ENCODE measurements at places on chromosomes 3 and 15.

GRCh38 chr3:21417991-21418390, 333.0 kb downstream of the ZNF385D start:
- no peak for DNase-seq

DNA sequence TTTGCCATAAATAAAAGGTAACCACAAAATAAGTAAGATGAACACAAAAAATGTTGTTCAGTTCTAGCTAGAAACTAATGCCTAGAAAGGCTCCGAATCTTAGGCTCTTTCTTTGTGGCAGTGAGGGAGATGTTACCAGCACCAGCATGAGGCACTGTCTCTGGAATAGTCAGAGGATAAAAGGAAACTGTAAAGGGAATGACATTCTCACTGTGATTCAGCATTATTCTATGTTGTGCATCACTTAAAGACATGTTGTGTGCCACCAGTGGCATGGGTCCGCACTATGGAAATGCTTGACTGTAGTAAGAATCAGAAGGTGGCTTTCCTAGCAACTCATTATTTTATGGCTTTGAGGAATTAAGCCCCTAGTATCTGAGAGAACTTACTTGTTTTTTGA, 70.8 kb downstream of the SEC22A start:
- DNase-seq = no peak

- DNase-seq = no peak
Measured at GRCh38 chr3:114644367-114644766, 350.5 kb downstream of the TIGIT start.

- DNase-seq = no peak
Measured at GRCh38 chr15:34759992-34760391, 5.2 kb upstream of the GJD2 start.

DNA sequence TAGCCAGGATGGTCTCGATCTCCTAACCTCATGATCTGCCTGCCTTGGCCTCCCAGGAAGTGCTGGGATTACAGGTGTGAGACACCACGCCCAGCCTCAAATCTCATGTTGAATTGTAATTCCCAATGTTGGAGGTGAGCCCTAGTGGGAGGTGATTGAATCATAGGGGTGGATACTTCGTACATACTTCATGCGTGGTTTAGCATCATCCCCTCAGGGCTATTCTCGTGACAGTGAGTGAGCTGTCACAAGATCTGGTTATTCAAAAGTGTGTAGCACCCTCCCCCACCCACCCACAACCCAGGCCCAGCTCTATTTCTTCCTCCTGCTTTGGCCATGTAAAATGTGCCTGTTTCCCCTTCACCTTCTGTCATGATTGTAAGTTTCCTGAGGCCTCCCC, 236.9 kb upstream of the IL12A start:
- DNase-seq = no peak

DNA sequence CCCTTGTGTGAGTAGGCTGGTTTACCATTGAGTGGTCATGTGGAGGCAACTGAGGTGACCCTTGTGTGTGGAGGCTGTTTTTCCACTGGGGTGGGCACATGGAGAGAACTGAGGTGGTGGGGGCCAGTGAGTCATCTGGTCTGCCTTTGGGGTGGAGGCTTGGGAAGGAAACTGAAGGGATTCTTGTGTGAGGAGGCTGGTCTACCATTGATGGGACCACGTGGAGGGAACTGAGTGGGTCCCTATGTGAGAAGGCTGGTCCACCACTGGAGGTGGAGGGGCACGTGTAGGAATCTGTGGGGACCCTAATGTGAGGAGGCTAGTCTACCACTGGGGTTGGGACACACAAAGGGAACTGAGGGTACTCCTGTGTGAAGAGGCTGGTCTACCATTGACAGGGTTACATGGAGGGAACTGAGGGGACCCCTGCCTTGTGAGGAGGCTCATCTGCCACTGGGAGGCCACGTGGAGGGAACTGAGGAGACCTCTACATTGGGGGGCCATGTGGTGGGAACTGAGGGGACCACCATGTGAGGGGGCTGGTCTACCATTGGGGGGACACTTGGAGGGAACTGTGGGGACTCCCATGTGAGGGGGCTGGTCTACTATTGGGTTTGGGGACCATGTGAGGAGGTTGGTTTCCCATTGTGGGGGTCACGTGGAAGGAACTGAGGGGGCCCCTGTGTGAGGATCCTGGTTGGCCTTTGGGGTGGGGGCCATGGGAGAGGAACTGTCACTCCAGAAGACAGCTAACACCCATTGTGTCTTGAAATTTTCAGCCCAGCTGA, 164.5 kb downstream of the WNT7A start:
- no peak for DNase-seq

DNA sequence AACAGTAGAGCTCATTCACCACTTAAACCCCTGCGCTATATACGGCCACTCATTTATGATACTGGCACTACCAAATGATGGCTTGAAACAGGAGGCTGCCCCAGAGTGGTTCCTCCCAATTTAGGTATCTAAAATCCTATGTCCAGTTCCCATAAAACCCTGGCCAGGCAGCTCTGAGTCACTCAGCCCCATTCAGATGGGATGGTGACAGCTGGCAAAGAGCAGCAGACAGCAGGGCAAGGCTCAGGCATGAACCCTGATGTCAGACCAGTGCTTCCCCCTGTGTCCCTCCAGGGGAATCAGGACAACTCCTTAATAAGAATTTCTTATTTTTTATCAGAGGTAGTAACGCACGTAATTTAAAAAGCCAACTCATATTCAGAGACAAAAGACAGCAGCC, 77.2 kb upstream of the RNU6-1 start:
- no peak for DNase-seq

DNA sequence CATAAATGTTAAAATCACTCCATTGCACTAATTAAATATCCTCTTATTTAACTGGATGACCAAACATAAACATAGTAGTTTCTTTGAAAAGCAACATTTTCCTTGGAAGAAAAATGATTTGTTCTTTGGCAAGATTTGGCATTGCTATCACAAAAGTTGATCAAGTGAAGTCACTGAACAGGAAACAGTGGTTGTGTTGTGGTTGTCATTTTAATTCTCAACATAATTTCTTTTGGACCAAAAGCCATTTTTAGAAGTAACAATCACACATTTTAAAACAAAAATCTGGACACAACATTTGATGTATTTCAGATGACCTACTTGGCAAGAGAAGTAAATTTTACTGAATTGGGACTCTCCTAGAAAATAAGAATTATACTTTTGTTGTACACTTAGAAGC, 872.3 kb downstream of the ROBO1 start:
- DNase-seq = no peak

DNA sequence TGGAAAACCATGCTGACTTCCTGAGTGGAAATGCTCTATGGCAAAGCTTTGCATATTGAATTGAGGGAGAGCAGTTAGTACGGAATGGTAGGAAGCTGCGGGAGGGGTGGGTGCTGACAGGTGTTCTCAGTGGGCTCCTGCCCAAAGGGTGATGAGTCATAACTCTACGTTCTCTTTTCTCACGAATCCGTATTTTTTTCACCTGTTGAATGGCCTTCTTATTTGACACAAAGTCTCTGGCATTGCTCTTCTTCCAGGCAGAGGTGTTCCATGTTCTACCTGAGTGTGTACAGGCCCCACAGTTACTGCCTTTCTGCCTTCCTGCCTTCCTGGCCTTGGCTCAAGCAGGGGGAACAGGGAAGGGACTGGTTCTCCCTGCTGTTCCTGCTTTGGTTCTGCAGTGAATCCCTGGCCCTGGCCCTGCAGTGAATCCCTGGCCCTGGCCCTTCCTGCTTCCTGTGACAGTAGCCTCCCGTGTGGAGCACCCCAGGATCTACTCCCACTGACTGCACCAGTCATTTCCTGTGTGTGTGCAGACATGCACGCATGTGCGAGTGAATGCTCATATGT, 31.9 kb downstream of the TRAK1 start:
- no peak for DNase-seq

DNA sequence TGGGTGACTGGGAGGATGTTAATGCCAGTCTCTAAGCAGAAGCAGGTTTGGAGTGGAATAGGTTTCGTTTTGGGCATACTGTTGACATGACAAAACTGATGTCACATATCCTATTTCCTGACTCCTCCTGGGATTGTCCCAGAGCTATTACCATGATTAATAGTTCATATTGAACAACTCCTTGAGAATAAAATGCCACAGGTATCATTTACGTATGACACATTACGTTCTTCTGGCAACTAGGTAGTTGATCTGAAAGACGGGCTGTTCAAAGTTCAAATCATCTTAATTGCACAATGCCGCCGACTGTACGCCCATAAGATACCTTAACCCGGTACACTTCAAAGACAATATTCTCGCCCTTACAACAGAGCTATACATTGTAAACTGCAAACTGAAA, 1.4 kb upstream of the RAB5A start:
- DNase-seq = no peak

DNA sequence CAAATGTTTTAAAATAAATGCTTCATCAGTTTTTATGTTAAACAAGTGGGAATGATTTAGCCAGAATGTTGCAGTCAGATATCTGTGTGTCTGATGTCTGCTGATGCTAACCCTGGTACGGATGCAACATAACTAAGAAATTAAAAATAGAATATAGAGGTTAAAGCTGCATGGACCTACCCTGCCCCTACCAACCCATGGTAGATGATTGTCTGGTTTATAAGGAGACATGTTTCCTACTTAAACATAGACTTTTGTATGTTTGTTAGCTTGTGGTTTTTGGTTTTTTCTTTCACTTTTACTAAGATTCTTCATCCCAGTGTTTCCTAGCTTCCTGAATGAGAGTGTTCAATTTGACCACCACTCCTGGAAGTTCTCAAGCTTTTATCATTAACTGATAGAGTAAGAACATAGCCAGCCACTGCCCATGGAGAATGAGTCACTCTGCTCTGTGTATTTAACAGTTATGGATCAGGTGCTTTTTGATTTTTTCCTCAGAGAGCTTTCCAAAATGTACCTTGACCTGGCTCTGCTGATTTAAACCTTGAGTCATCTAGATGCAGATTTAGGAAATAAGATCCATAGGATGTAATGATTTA, 70.7 kb upstream of the VEPH1 start:
- DNase-seq = no peak

DNA sequence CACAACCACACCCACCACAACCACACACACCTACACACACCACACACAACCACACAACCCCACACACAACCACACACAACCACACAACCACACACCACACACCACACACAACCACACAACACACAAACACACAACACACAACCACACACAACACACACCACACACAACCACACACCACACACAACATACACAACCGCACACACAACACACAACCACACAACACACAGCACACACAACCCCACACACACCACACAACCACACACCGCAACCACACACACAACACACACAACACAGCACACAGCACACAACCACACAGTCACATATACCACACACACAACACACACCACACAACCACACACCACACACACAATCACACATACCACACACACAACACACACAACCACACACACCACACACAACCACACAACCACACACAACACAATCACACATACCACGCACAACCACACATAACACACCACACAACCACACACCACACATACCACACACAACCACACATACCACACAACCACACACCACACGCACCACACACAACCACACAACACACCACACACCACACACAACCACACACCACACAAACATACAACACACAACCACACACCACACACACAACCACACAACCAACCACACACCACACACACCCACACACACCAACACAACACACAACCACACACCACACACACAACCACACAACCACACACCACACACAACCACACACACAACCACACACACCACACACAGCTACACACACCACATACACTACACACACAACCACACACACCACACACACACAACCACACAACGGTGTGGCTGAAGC, 23.7 kb downstream of the CPN2 start:
- no peak for DNase-seq

DNA sequence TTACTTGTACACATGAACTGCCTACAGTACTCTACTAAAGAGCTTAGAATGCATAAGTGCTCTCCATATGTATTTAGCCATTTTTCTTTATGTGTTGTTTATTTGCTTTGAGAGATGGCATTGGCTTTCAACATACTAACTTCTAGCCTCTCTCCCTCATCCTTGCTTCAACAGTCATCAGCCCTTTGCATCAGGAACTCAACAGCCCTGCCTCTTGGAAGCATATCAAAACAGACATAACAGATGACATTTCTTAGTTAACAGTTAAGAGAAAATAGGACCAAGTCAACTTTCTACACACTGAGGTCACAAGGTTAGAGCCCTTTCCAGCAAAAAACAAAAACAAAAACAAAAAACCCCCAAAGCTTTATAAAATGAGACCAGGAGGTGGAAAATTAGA, 145.6 kb downstream of the TCF12 start:
- DNase-seq = no peak

Measured in germinal center (tissue), 1 donor.